ENCODE measurements at places on chromosomes 11 and 22.

DNA sequence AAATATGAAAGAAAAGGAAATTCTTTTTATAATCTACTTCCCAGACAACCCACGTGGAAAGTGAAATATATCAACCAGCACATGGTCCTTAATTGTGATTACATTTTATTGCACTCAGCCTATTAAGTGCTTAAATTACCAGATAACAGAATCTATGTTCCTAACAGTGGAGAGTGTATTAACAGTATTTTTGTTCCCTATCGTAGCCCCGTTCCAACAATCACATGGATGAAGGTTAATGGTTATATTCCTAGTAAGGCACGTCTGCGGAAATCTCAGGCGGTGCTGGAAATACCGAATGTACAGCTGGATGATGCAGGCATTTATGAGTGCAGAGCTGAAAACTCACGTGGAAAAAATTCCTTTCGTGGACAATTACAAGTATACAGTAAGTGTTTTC lies 626.1 kb upstream of the ARHGAP42 start:
- DNase-seq, result no peak

GRCh38 chr11:120674542-120674941 lies 163.0 kb downstream of the GRIK4 start:
- no peak for DNase-seq

GRCh38 chr11:96339706-96340554 lies 3.1 kb downstream of the MAML2 start:
- no peak for DNase-seq

GRCh38 chr22:37740455-37741311 lies 43.8 kb downstream of the TRIOBP start:
- DNase-seq, result no peak

DNA sequence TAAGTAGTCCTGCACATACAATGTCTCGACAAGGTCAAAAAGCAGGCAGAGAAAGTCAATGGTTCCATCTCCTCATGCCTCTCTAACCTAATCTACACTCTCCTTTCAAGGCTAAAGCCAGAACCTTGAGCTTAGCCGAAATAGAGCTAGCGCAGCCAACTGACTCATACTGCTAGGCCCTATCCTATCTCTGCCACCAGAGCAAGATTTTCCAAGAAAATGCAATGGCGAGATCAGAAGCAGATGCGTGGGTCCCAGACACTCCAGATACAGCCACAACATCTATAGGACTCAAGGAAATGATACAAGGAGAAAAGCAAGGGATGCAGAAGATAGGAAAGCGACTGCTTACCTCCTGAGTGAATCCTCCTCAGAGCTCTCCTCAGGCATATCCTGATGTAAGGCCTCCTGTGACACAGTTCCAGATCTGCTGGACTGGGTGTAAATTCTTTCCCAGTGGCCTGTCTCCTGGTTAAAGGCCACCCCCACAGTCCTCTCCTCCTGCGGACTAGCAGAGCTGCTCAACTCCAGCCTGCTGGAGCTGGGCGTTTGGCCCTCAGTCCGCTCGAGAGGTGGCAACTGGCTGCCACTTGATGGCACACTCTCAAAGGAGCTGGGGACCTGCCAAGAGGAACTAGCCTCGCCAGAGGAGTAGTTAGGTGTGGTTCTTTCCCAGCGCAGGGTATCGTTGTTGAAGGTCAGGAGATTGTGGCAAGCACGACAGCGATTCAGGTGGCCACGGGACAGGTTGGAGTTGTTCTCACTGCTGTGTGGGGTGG lies 52.0 kb downstream of the AMBRA1 start:
- DNase-seq, result no peak

DNA sequence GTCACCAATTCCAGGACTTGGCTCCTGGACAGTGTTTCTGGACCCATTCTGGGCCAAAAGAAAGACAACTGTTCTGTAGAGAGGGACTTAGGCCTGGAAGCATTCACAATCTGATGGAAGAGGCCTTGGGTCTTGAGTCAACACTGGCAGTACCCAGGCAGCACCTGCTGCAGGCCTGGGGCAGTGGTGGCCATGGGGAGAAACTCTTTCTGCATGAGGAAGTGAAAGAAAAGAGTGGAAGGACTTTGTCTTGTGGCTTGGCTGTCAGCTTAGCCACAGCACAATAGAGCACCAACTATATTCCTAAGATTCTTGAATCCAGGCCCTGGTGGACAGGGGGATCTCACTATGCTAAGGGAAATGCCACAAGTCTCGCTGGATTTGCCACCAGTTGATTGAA lies 70.6 kb downstream of the CTSC start:
- DNase-seq, result no peak

DNA sequence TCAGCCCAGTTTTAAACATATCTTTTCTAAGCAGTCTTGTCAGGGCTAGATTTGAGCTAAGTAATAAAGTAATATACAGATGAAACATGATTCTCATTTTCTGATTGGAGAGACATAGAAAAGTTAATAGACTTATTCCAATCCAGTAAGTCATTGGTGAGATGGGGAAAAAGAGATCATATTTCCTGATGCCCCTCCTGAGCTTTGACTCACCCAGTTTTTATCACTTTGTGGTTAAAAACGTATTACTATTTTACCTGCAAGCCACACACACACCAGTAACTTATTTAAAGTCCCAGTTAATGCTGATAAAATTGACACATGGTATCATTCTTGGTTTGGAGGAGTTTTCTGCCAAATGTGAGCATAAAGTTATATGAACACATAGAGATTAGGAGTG lies 306.8 kb downstream of the CADM1 start:
- no peak for DNase-seq

DNA sequence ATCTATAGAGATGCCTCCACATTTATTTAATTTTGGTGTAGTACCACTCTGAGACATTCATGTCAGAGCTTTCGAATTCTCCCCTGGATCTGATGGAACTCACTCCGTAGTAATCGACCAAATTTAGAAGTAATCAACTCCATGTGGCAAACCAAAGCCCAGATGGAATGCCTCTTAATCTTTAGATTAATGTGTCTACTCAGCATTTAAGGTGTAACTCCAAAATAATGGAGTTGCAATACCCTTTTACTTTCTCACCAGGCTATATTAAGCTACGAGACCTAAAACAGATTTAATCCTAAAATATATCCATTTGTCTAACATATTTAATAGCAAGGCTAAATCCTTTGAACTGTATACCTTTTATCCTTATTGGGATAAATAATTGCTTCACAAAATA lies 473.3 kb downstream of the CNTN5 start:
- DNase-seq, result no peak

DNA sequence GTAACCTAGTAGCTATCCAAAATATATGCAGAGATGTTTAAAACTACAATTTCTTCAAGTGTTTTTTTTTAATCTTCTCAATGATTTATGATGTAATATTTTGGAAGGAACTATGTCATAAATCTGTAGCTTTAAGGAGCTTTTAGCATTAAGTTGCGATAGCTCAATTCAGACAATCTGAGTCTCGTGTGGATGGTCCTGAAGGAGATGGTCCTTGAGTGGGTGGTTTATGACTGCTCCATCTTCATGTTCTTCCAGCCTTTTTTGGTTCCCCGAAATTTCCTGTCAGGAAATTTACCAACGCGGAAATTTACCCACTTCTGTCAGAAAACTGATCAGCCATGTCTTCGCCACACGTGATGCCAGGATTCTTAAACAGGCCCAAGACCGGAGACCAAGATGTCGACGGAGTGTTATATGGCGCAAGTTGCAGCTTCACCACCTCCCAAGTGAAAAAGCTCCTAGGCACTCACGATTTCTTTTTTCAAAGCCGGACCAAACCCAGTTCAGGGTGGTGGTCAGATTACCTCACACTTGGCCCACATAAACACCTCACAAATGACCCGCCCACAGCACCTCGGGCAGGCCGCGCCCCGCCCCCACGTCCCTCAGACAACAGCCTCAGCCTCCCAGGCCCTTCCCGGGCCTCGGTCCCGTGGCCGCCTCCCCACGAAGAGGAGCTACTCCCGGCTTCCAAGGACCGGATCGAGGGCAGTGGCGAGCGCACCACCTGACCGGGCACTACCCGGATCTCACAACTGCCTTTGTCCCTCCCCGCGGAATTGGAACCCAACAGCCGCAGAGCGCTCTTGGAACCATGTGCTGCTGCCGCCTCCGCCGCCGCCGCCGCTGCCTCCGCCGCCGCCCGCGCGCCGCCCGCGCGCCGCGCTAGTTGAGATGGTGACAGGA lies at the start of gene MORC2:
TSS of gene MORC2 (minus strand) at position 760 of the 909 bp plus-strand sequence. CDS start 885 bp downstream, outside the sequence.
- DNase-seq, result peak; percentile 67

- no peak for DNase-seq
Measured at GRCh38 chr11:111733611-111734088, 32.5 kb downstream of the PPP2R1B start.
